ENCODE measurements at places on chromosomes 4 and X. TPM values are rescaled to one million over a fixed set of nuclear protein-coding genes. Genes with fewer than 3 reads are reported as not detected.

DNA sequence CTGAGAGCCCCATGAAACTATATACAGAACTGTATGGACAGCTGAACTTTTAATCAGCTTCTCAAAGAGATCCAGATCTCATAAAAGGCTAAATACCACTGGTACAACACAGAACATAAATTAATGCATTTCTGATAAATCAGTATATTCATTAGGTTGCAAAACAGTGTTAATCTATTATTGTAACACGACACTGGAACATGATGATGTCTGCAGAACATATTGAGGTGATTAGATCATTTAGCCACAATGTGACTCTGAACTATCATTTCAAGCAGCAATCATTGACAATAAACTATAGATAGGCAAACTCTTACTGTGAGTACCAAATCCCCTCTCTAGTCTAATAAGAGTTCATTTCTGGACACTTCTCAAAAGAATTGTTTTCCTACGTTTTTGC, 50.3 kb downstream of the GASK1B start:
- no peak for DNase-seq

The TREX2 gene
- total RNA-seq: 1.1 TPM

The PTPN13 gene
- 11.3 TPM for total RNA-seq

GRCh38 chr4:41939016-41939626, 3.9 kb downstream of the TMEM33 start:
- peak; percentile 20 for DNase-seq

The IGFBP7 gene
- 4.3 TPM for total RNA-seq

DNA sequence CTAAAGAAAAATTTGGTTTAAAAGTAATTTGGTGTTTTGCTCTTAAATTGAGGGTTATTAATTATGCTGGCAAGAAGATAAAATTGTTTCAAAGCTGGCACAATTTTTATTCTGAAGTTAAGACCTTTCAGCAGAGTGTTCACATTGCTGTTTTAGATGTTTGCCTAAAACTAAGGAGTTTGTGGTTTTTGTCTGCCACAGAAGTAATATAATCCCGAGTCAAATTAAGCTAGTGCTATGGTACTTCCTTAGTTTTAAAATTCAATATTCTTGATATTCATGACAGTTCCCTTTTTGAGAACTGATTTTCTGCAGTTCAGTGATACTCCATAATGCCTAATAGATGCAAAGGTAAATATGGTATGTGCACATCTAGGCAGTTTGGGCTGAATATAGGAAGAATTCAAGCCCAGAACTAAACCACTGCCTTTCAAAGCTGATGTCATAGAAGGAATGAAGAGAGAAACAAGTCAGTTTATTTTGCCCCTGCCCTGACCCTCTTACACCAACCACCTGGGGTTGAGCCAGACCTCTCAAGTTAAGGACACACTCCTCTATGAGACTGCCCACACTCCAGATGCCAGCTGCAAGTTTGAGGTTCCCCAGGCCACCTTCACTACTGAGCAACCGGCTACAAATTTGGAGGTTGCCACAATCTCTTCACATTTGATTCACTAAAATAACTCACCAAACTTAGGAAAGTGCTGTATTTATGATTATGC, 32.1 kb upstream of the VEGFC start:
- DNase-seq: no peak

DNA sequence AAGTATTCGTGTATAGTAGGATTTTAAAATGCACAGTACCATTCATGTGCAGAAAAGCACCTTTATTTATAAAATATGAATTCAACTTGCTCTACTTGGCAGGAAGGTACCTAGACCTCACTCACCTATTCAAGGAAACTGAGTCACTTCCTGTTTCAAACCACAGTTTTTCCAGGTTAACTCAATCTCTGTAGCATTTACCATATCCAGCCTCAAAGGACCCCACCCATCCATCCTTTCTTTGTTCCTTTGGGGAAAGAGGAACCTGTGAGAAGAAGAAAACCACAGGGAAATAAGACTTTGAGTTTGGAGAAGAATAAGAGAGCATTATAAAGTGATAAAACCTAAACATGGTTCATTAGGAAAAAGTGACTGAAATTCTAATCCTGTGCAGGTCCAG, 250.7 kb downstream of the CBR4 start:
- DNase-seq: no peak

The C4orf50 gene
- not detected for total RNA-seq

DNA sequence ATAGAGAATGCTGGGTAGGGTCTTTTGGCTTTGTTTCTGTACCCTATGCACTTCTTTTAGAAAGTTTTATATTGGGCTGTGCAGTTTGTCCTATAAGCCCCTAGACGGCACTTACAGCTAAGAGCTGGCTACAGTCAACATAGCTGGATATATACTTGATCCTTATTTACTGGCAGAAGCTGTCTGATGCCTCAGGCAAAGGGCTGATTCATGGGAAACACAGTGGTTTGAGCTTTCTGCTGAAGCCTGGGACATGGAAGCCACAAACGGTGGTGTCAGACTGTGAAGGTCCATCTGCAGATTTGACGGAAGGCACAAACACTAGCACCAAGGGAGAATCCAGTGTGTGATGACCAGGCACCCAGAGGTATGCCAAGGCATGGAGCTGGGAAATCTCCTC, 608.4 kb downstream of the ANKRD50 start:
- no peak for DNase-seq

The ASB12 gene
- total RNA-seq: not detected

- no peak for DNase-seq
Observed at GRCh38 chr4:89177807-89178206, 66.5 kb downstream of the TIGD2 start.

The GAGE12E gene
- not detected for total RNA-seq

The TRPC3 gene
- total RNA-seq: not detected

The CFP gene
- total RNA-seq: 0.10 TPM
